ENCODE measurements at places on chromosomes 16 and 17.

DNA sequence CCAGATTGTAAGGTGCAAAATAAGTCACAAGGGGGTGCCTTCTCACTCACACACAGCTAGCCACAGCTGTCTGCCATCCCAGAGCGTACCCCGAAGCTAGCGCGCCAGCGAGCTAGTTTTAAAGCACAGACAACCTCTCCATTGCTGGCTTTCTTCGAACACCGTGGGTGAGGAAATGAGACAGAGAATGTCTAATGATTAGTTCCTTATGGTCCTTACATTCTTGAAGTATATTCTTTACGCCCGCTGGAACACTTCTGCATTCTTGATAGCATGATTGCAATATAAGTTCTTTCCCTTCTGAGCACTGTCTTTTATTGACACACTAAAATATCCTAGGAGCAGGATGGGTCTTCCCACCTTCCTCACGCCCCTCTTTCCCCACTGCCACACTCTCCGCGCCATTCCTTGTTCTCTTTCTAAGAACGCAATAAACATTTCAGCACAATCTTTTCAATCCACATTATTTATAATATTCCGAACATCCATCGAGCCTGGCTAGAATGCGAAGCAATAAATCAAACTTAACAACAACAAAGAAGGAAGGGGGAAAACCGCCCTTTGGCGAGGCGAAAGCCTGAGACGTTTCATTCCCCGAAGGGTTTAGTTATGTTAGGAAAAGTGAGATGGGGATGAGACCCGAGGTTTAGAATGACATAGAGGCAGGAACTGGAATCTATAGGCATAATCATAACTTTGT, 251.3 kb downstream of the NTN1 start:
- no peaks in the 10 kb centered on the region for H3K27me3 ChIP-seq
- H3K27ac ChIP-seq, result no peak overlapping the region
- H3K4me3 ChIP-seq, result no peak overlapping the region
- no peaks in the 10 kb centered on the region for H3K4me1 ChIP-seq
- no peaks in the 10 kb centered on the region for H3K36me3 ChIP-seq

GRCh38 chr16:86355951-86356350, 154.4 kb upstream of the FOXF1 start:
- peaks cover 38% of the 10 kb centered on the region for H3K27me3 ChIP-seq
- no peak for DNase-seq
- no peaks in the 10 kb centered on the region for H3K36me3 ChIP-seq

DNA sequence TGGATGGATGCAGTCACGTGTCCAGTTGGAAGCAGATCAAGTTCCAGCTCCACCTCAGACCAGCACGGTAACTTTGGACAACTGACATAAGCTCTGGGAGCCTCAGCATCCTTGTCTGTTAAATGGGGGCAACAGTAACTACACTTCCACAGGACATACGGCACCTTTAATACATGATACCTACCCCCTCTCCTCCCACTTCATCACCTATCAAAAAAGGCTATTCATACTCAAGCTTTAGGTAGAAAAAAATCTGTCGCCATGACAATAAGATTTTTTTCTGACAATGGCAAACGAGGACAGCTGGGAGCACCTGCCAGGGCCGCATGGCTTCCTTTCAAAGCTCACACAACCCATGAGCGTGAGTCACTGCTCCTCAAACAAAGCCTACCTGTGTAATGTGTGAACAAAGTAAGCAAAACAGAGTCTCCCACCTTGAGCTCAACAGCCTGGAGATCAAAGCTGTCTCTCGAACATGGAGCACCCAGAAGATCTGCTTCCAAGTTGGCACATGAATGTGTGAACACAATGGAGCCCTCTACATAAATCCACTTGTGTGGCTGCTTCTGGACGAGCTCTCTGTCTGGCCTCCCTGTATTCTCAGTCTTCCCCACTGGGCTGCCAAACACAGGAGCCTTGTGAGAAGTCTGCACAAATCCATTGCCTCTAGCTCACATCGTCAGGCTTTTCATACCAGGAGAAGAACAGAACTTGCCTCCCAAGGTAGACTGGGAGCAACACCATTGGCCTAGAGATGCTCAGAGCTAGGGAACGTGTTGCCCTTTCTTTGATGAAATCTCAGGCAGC, 459.7 kb downstream of the SOX9 start:
- H3K4me3 ChIP-seq, result no peak overlapping the region
- peaks cover 11% of the 10 kb centered on the region for H3K4me1 ChIP-seq
- no peak for DNase-seq
- no peaks in the 10 kb centered on the region for H3K36me3 ChIP-seq
- no peaks in the 10 kb centered on the region for H3K27me3 ChIP-seq

DNA sequence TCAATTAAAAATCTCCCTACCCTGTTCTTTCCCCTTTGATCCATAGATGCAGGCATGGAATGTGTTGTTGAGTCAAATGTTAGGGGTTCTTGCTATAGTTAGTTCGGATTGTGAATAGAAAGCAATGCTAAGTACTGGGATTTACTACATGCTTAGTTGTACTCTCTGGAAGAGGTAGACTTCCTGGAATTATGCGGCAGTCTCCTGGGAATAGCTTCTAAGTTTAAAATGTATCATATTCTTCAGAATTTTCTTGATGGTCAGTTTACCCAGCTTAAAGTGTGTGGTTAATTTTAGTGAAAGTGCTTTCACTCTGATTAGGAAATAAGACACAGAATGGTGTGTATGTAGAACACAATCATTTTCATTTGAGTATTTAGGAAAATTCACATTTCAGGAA, 3.5 kb downstream of the CLTC start:
- H3K4me1 ChIP-seq, result peaks cover 48% of the 10 kb centered on the region
- DNase-seq, result no peak
- H3K4me3 ChIP-seq, result peak overlapping the region; percentile 99
- peak overlapping the region; percentile 47 for H3K27ac ChIP-seq

GRCh38 chr17:18963126-18964017, 11.4 kb downstream of the SLC5A10 start:
- no peaks in the 10 kb centered on the region for H3K36me3 ChIP-seq
- H3K27ac ChIP-seq, result peak overlapping the region; percentile 87
- H3K4me3 ChIP-seq, result no peak overlapping the region
- H3K4me1 ChIP-seq, result peaks cover 28% of the 10 kb centered on the region

- DNase-seq, result peak; percentile 41
- H3K27me3 ChIP-seq, result no peaks in the 10 kb centered on the region
- no peak overlapping the region for H3K4me3 ChIP-seq
- peak overlapping the region; percentile 23 for H3K27ac ChIP-seq
Measured at GRCh38 chr17:19275457-19276127, 38.4 kb downstream of the EPN2 start.

DNA sequence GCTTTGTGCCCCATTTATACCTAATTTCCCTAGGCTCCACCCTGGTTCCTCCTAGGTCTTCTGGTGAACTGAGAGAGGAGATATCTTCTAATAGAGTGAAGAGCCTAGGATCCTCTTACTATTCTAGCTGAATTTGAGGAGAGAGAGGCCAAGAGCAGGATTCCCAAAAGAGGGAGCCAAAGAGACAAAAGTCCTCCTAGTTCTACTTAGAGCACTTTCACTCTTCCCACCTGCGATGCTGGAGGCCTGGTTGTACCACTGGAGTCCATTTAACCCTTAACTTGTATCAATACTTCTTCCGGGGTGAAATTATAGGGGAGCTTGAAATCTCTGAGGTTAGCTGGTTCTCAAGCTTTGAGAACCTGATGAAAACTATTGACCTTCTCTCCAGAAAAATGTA, 3.4 kb upstream of the SSH2 start:
- no peak overlapping the region for H3K4me3 ChIP-seq
- H3K36me3 ChIP-seq, result no peaks in the 10 kb centered on the region
- DNase-seq, result no peak

- H3K4me1 ChIP-seq, result peaks cover 12% of the 10 kb centered on the region
- H3K4me3 ChIP-seq, result no peak overlapping the region
- no peaks in the 10 kb centered on the region for H3K27me3 ChIP-seq
- peak overlapping the region; percentile 62 for H3K27ac ChIP-seq
- H3K36me3 ChIP-seq, result no peaks in the 10 kb centered on the region
Measured at GRCh38 chr17:60888812-60889709, 211.4 kb downstream of the BCAS3 start.

GRCh38 chr17:4833941-4834680, 971 bp downstream of the MINK1 start:
- peaks cover 11% of the 10 kb centered on the region for H3K4me1 ChIP-seq
- H3K27ac ChIP-seq, result peak overlapping the region; percentile 85
- no peaks in the 10 kb centered on the region for H3K27me3 ChIP-seq
- H3K36me3 ChIP-seq, result peaks cover 2% of the 10 kb centered on the region

GRCh38 chr16:23508589-23509440, 1.5 kb downstream of the GGA2 start:
- no peak overlapping the region for H3K27ac ChIP-seq
- no peaks in the 10 kb centered on the region for H3K27me3 ChIP-seq
- peak; percentile 74 for DNase-seq
- H3K4me3 ChIP-seq, result peak overlapping the region; percentile 79

DNA sequence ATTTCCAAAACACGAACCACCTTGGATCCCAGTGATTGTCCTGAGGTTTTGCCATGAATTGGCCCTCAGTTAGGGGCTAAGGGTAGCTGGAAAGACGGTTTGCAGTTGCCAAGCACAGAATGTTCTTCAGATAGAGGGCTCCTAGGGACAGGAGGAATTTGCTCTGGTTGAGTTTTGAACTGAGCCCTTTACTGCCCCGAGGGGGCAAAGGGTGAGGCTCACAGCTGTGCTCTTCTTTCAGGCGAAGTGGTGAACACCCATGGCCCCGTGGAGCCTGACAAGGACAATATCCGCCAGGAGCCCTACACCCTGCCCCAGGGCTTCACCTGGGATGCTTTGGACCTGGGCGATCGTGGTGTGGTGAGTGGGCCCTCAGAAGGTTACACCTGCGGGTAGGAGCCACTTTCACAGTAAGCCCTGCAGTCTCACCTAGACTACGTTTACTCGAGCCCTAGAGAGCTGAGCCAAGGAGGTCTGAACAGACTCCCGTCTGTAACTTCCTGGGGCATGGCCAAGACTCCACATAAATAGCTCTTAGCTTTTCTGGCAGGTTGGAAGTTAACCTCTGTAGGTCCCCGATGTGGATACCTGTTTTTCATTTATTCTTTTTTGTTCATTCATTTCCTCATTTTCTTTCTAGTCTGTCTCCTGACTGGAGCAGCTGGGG, 32.5 kb downstream of the NMT1 start:
- H3K4me1 ChIP-seq, result peaks cover 36% of the 10 kb centered on the region
- H3K27ac ChIP-seq, result peak overlapping the region; percentile 96
- peak; percentile 73 for DNase-seq

DNA sequence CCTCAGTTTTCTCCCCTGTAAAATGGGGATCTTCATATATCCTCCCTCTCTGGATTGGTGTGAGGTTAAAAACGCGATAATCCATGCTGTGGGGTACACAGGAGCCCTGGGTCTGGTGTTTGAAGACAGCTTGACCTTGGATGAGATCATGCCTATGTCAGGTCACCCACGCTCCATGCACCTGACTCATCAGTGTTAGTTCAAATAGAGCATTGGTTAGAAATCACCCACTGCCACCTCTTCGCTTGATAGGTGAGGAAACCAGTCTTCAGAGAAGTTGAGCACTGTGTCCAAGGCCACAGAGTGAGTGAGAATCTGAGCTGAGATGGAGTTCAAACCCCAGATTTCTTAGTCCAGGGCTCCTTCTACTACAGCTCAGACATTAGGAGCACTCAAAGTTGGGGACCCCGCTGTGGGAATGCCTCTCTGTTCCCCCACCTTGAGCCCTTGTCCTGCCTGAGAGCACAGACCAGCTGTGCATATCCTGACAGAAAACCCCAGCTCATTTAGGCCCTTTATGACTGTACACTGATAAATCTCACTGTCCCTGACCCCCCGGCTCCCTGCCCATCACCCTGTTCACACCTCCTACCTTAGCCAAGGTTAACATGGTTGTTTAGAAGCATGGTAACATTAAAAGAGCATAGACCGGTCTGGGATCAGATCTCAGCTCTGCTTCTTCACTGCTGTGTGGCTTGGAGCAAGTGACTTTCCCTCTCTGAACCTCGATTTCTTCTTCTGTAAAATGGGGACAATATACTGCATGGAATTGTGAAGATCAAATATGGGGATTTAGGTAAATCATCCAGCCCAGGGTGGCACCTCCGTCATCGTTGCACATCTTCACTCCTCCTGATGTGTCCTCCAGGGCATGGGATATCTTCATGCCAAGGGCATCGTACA, 22.4 kb upstream of the LGALS9 start:
- no peaks in the 10 kb centered on the region for H3K27me3 ChIP-seq
- no peaks in the 10 kb centered on the region for H3K4me1 ChIP-seq
- H3K27ac ChIP-seq, result no peak overlapping the region
- no peak for DNase-seq

GRCh38 chr17:61276806-61277205, 122.8 kb upstream of the TBX2 start:
- no peaks in the 10 kb centered on the region for H3K36me3 ChIP-seq
- H3K27ac ChIP-seq, result no peak overlapping the region
- peaks cover 18% of the 10 kb centered on the region for H3K4me1 ChIP-seq
- H3K4me3 ChIP-seq, result no peak overlapping the region
- no peaks in the 10 kb centered on the region for H3K27me3 ChIP-seq

DNA sequence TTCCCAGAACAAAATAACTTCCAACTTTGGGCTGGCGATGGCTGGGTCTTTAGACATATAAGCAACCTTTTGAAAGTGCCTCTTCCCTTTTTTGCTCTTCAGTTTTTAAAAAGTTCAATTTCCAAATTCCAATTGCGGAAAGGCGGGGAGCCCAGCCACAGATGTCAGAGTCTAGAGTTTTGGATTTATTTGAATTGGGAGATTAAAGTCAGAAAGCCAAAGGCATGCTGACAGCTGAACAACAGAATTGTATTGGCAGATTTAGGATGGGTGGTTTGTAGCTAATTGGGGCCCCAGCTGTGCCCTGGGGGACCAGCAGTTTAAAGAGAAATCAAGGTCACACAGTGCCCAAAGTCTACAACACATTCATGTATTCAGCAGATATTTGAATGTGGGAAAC, 10.5 kb downstream of the YPEL2 start:
- no peak for DNase-seq
- H3K4me3 ChIP-seq, result no peak overlapping the region
- no peaks in the 10 kb centered on the region for H3K27me3 ChIP-seq
- H3K27ac ChIP-seq, result no peak overlapping the region
- H3K4me1 ChIP-seq, result no peaks in the 10 kb centered on the region

DNA sequence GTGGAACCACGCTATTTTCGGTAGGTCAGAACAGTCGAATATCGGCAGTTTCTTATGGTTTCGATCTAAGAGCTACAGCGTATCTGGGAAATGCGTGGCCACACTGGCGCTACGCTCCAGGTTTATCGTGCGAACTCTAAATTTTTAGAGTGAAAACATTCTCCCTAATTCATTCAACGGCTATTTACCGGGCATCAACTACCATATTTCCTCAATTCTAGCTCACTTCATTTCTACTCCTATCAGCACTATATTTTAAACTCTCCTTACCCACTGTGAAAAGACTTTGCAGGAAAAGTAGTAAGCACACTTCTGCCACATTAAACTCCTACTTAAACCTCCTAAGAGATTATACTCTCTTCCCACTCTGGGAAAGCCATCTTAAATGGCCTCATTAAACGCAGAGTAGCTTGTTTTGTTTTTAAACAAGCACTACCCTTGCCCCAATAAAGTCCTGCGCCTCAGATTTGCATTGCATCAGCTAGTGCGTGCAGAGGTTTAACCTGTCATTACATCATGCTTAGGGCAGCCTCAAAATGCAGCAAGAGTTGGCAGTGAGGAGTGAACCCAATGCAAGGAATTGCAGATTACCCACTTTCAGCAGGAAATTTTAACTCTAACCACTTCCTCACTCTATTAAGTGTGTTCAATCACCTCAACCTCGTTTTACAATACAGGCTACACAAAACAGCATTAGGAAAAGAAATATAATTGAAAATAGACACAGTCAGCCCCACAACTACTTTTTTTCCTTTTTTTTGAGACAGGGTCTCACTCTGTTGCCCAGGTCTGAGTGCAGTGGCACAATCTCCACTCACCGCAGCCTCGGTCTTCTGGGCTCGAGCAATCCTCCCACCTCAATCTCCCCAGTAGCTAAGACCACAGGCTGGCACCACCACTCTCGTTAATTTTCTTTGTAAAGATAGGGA, 18.8 kb downstream of the SIAH1 start:
- DNase-seq, result peak; percentile 90
- H3K27ac ChIP-seq, result peak overlapping the region; percentile 96
- H3K4me3 ChIP-seq, result peak overlapping the region; percentile 82

All from osteoblast (primary cell).